ENCODE measurements at places on chromosomes 2 and 18.

- DNase-seq, result no peak
Observed at GRCh38 chr2:181438261-181438660, 18.9 kb upstream of the ITGA4 start.

GRCh38 chr2:109120166-109120565, 8.8 kb upstream of the SH3RF3 start:
- DNase-seq, result no peak

GRCh38 chr18:5456577-5457461, 87.0 kb downstream of the EPB41L3 start:
- peak; percentile 45 for DNase-seq

- no peak for DNase-seq
Observed at GRCh38 chr2:109430329-109430636, 183.5 kb downstream of the SEPTIN10 start.

GRCh38 chr2:182259629-182260150, 167.1 kb downstream of the PDE1A start:
- peak; percentile 76 for DNase-seq

GRCh38 chr18:5627776-5628511, 84.1 kb upstream of the EPB41L3 start:
- no peak for DNase-seq

DNA sequence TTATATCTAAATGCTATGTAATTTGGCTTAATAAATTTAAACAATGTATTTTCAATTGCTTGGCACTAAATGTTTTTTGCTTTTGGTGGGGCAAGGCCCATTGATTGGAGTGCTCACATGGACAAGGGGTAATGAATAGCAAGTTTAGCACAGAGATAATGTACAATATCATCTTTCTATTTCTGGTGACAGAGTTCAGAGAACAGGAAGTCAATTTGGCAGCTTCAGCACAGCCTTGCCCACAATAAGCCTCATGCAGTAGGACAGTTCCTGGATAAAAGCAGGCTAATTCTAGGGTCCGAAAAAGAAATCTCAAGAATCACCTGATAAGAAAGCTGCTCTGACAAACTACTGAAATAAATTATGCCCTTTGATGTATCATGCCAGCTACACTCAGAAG, 443.9 kb upstream of the FSHR start:
- no peak for DNase-seq

GRCh38 chr18:3054780-3055179, 41.8 kb upstream of the LPIN2 start:
- no peak for DNase-seq

DNA sequence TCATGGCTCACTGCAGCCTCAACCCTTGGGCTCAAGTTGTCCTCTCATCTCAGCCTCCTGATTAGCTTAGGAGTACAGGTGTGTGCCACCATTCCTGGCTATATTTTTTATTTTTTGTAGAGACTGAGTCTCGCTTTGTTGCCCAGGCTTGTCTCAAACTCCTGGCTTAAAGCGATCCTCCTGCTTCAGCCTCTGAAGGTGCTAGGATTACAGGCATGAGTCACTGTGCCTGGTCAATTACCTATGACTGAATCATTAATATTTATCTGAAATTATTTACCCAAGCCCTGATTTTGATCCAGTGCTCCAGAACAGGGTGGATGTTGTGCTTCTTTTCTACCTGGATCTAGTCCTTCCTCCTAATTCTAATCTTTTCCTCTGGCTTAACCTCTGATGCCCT, 87.8 kb downstream of the MAP2 start:
- no peak for DNase-seq

- peak; percentile 62 for DNase-seq
Observed at GRCh38 chr2:69464575-69464974, 27.3 kb upstream of the NFU1 start.

DNA sequence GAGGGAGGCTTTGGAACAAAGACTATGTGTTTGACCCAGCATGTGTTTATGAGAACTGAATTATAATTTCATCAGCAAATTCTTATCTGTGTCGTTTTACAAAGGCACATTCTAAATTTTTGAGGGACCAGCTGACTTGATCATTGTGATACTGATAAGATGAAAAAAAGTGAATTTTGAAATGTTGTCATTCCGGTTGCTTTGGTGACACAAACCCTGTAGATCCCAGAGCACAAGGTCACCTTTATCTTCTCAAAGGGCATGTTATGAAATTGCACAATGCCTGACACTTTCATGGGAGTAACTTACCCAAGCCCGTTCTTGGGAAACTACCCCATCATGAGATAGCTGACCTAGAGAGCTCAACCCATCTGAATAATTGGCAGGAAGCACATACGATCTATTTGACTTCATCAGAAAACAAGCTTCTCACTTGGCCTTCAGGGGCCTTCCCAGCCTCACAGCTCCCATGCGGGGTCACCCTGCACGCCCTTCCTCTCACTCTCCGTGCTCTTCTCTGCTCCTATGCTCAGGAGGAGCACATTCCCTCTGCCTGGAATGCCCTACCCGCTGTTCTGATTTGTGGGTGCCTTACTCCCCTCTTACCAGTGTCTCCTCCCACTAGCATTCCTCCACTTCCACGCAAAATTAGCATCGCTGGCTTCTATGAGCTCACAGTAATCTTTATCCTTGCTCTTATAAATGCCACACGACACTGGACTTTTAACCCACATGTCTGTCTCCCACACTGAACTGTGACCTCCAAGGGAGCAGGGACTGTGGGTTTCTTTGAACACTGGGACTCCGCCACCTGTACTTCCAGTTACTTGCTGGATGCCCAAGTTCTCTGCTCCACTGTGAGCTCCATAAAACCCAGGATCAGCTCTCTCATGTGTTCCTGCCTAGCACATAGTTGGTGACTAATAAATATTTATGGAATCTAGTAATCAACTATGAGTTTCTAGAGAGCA, 555.8 kb upstream of the ID2 start:
- DNase-seq, result no peak

- no peak for DNase-seq
Observed at GRCh38 chr2:190465060-190465459, 56.9 kb downstream of the MFSD6 start.

DNA sequence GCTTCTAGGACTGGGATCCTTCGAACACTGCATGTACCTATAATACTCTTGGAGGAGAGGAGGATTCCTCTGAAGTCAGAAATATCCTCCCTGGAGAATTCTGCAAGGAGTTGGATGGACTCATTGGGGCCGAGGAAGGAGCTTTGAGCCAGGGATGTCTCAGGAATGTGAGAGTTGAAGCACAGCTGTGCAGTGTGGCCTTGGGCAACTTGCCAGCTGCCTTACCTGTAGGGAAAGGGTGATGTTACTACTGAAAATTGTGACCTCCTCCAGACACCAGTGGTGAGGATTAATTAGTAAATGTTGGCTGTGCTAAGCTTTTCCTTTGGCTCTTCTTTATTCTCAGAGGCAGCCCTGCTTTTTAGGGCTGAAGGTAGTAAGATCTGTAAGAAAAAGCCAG, 41.4 kb downstream of the FMNL2 start:
- DNase-seq, result no peak

GRCh38 chr2:130829015-130829414, 7.7 kb upstream of the ARHGEF4 start:
- no peak for DNase-seq

DNA sequence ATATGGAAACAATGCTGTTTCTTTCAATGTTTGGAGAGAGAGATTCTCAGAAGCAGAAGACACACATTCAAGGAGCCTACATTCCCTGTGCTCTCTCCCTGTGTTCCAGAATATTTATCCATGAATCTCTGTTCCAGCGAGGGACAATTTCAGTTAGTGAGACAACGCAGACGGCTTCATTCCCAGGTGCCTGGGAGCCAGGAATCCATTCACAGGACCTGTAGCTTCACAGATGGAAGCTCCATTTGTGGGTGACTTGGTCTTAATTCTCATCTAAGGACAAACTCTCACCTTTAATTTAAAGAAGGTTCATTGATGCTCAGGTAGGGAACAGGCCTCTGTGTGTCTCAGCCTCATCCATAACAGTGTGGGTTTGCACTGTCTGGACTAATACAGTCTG, 1156.6 kb downstream of the RPIA start:
- no peak for DNase-seq

DNA sequence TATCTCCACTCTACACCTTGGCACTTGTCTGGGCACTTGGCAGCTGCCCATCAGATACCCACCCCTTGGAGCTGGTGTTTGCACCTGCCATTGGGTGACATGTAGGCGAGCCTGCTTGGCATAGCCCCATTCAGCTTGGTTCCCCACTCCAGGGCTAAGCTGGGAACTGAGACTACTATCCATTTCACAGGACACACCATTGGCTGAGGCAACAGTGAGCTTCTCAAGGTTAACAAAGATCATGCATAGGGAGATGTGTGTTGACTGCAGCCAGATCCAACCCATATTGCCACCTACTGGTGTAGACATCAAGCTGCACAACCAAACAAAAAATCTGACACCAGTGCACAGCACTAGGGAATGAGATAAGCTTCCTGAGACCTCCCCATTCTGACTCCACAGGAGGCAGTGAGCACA, 1389.8 kb upstream of the TMEFF2 start:
- DNase-seq, result no peak

DNA sequence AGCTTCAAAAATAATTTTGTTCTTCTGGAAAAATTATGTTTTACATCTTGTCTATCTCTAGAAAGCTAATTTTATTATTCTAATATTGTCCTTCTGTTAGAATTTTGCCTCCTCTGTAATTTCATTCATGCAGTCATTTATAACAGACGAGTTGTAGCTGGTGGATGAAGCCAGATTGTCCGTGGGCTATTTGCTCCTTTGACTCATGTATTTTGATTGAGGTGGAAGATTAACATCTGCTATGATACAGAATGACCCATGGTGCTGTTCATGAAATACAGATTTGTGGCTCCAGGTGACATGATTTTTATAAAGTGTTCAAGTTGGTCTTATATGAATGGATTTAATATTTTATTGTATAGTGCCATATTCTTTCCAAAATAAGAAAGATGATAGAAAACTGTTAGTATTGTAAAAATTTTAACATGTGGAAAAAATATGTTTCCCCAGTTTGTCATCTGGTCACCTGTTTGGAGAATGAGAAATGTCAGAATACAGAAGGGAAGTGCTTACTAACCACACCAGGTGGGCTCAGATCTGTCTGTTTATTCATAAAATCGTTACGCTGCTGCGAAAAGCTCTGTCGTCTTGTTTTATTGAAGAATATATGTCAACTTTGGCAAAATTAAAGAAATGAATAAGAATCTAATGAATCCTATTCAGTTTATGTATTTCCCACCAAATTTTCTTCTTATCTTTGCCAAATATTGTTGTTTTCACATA, 20.4 kb upstream of the L3MBTL4 start:
- DNase-seq, result no peak

DNA sequence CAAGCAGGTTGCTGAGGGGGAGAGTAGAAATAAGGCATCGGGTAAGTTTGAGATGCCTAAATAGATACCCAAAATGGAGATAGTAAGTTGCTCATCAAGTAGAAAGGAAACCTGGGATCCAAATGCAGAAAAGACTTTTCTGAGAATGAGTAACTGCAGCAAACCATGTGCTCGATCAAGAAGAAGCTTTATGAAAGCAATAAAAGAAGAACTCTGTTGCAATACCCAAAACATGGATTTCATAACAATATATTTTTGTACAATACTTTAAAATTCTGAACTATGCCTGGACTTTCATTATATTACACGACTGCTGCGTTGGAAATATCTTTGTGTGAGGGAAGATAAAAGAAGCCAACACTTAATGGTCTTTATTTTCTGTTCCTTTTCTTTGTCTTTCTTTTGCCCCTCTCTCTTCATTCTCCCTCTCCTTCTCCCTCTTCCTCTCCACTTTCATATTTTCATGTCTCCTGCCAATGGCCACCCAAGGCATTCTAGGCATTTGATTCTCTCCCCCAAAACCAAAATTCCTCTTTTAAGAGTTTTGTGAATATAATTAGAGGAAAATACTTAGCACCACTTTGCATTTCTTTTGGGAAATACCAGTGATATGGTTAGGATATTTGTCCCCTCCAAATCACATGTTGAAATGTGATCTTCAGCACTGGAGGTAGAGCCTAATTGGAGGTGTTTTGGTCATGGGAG, 257.6 kb downstream of the MREG start:
- DNase-seq, result no peak

- no peak for DNase-seq
Observed at GRCh38 chr2:231597014-231597611, 4.4 kb downstream of the TEX44 start.

- no peak for DNase-seq
Observed at GRCh38 chr2:3535467-3535793, 16.1 kb upstream of the ADI1 start.

- no peak for DNase-seq
Observed at GRCh38 chr18:6976935-6977334, 140.7 kb downstream of the LAMA1 start.

- no peak for DNase-seq
Observed at GRCh38 chr2:116733699-116734098, 1080.8 kb upstream of the DDX18 start.
